ENCODE measurements at places on chromosomes 7 and 10.

DNA sequence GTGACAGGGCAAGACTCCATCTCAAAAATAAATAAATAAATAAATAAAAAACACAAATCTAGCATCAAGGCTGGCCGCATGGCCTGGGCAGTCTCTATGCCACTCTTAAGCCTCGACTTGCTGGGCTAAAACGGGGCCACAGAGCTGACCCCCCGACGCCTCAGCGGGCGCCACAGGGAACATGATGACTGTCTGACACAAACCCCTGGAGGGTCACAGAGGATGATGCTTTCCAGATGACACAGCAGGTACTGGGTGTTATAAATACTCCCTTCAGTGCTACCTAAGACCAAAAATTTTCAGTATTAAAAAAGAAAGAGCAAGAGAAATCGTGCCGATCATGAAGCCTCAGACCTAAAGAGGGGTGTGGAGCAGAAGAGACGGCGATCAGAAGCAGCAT is 176.8 kb downstream of the MAD1L1 start:
- no peak for DNase-seq

DNA sequence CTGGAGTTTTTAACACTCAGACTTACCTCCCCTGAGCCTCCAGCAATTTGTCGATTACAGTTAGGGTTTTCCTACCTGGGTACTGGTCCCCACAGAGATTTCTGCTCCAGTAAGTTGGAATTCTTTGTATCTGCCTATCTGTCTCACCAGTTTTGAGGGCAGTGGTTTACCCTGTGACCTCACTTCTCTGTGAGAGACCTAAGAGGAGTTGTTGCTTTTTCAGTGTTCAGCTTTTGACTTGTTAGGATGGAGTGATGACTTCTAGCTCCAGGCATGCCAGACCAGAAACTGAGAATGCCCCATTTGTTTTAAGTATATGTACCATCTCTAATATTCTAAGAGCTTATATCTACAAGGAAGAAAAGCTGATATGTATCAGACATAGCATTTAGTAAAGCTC is 42.9 kb downstream of the CSGALNACT2 start:
- no peak for DNase-seq

DNA sequence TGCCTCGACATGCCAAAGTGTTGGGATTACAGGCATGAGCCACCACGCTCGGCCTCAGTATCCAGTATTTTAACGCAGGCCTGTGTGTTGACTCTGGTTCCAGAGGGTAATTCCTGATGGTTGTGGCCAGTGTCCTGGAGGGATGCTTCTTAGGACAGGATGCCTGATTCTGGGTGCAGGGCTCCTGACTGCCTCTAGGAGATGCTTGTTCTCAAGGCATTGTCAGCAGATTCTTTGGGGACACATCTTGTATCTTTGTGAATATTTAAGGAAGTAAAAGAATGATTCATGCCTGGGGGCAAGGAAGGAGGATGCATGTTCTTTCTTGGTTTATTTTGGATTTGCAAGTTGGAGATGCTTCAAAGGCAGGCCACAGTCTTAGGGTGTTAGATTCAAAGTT is 2.2 kb downstream of the ZDHHC4 start:
- DNase-seq = peak; percentile 94

GRCh38 chr10:3723766-3724165 is 61.2 kb downstream of the KLF6 start:
- DNase-seq = no peak

DNA sequence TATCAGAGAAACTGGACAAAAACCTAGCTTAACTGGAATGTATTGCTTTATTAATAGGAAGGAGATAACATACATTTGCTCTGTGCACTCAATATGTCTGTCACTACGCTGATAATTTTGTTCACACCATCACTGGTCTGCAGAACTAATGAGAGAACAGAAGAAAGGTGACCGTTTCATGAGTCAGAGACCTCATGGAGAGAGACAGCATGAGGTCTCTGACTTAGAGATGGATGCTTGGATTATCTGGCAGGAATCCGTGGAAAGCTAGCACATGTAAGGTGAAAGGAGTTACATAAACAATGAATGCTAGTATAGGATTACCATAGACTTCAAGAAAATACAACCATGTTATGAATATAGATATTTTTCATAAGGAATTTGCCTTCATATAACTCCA is 947.3 kb downstream of the IPMK start:
- no peak for DNase-seq

- no peak for DNase-seq
Measured at GRCh38 chr10:118266098-118266748, 75.9 kb downstream of the FAM204A start.

DNA sequence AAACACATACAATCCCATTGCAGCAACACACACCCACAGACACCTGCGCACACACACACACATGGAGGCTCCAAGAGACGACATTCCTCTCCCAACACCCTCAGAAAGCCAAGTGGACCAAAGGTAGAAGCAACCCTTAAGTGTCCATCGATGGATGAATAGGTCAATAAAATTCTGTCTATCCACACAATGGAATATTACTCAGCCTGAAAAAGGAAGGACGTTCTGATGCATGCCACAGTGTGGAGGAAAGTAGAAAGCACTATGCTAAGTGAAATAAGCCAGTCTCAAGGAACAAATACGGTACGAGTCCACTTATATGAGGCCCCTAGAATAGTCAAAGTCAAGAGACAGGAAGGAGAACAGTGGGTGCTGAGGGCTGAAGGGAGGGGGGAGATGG is 174.4 kb downstream of the GRID1 start:
- DNase-seq = no peak

DNA sequence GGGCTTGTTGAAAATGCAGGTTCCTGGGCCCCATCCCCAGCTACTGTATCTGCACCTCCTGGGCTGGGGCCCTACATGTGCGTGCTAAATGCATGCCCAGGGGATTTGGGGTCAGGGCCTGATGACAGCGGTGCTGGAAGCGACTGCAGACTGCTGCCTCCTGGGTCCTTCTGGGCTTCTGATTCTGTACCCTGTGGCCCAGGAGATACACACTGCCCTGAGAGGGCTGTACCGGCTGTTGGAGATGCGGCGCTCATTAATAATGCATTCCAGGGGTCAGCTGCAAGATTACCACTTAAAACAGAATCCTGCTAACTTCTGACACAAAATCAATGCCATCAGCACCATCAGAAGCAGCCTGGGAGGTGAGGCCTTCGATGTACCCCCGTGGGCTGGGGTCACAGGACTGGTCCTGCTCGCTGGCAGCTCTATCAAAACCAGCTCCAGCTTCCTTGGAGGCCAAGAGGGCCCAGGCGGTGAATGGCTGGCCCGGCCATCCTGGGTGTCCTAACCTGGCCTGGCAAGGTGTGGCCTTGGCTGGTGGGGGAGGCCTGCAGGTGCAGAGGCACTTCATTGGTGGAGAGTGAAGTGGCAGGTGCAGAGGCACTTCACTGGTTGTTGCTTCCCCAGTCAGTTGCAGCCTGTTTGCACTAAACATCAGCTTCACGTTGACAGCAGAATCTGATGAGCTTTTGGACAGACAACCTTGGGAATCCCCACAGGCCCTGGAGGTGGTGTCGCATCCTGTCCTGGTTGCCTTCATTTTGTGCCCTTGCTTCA is 79.2 kb downstream of the GLRX3 start:
- DNase-seq = no peak

DNA sequence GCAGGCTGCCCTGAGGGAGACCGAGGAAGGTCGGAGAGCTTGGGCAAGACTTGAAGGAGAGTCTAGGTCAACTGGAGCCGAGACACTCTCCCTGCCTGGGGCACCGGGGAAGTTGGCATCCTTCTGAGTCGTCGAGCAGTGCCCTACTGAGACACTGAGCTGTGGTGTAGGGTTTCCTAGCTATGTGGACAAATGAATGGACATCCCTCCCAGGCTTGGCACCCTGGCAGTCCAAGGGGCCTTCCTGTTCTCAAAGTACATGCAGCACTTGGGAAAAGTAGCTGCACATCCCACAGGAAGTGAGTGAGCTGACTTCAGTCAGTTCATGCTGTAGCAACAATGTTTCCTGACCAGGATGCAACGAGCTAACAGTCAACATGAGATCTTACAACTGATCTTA is 57.2 kb upstream of the INPP5A start:
- no peak for DNase-seq

- no peak for DNase-seq
Measured at GRCh38 chr7:72334698-72335097, 77.4 kb downstream of the CALN1 start.

DNA sequence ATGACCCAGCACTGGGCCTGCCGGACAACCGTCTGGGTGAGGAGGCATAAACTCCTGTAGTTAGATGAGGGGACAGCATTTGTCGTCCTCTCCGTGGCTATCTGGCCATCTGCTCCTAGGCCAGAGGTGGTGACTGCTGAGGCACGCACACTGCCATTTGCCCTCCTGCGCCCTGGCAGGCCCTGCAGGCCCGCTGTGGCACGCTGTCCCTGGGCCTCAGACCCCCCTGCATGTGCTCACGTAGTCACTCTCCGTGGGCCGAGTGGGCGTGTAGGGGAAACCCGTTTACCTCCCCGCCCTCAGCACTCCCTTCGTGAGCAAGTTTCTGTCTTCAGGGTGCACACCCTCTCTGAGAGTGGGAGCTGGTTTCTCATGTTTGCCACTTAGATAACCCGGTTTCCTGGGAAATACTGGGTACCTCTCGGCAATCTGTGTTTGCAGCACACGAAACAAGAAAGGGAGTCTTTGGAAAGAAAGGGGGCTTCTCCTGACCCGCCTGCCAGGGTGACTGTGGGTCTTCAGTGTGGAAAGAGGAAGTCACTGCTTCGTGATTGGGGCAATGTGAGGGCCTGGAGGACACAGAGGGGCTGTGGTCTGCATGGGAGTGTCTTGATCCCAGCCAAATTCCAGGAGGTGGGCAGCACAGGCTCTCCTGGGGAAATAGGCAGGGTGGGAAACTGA is 10.8 kb downstream of the ADAMTS14 start:
- DNase-seq = peak; percentile 36

DNA sequence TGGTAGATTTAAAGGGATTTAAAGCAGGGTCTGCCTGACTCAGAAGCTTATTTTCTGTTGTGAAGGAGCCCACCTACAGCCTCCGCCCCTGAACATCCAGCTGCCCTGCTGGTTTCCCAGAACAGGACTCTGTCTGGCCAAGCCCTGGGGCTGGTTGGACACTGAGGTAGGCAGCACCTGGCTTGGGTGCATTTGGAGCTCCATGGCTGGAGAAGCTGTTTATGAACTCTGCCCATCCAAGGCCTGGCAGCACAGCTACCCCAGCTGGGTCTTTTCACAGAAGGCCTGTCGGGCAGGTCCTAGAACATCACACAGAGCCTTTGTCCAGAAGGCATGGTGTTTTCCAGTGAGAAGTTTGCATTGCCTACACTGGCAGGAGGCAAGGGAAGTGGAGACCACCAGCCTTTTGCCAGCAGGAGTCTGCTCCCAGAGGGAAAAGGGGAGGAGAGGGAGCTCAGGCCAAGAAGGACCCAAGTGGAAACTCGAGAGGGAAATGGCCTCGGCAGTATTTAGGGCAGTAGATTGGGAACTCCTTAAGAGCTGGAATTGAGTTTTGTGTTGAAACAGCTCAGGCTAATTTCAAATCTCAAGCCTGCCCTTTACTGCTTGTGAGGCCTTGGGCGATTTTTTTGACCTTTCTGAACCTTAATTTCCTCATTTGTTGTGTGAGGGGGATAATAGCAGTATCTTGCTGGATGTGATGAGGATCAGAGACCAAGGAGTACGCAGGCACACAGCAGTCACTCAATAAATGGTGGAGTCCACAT is 12.3 kb upstream of the PDCD4 start:
- DNase-seq = no peak

- DNase-seq = no peak
Measured at GRCh38 chr10:57723305-57723704, 544.4 kb downstream of the IPMK start.

- DNase-seq = no peak
Measured at GRCh38 chr10:110324201-110324804, 19.6 kb upstream of the SMNDC1 start.

DNA sequence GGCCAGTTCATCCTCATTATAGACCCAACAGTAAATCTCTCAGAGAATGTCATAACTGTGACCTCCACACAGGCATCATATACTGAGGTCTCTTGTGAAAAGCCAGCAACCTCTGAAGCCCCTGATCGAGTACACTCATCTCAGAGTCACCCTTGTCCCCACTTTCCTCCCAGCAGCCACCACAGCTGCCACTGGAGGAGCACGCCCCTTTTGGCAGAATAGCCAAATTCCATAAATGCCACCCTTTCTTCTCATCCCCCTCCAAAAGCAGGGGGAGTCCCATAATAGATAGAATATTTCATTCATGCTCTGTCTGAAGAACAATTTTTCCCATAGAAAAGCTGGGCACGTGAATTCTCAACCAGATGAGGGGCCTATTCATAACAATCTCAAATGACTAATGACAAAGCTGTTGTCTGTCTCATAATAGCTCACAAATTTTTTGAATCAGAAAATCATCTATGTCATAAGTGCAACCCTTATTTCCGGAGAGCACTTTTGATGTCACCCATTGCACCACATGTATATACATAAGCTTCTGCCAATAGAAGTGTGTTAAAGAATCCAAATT is 47.4 kb downstream of the SGMS1 start:
- DNase-seq = no peak

DNA sequence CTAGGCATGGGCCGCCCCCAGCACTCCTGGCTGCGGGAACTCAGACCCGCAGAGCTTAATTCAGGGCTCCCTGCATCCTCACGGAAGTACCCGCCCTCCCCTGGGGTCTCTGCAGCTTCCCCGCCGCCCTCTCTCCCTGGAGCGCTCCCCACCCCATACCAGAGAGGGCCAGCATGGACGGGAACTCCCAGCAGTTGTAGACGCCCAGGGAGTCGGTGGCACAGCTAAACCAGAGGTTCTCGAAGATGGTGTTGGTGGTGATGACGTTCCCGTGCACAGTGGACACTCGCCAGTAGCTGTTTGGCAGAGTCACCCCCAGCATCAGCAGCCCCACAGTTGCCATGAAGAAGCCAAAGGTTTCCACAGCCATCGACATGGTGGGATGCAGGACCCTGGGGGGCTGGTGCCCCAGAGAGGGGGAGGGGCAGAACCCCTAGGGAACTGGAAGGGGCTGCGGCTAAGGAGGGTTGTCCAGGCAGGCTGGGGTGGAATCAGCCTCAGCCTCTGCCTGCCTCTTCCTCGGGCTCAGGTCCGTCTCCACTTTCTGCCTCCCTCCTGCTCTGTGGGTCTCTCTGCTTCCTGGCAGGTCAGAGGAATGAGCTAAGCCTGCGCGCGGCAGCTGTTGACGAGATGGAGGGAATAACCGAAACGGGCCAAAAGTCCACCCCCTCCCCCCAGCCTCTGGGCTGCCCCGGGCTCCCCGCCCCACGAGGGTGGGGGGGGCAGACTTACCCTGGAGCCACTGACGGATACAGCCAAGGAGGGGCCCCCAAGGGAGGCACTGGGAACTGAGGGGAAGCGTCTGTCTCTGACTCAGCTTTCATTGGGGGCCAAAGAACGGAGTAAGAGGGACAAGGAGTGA is at the start of gene CLDN15:
Gene CLDN15, minus strand, starts transcription at position 597 of the 862 bp plus-strand sequence. Its CDS starts 221 bp downstream, at position 376.
- no peak for DNase-seq

DNA sequence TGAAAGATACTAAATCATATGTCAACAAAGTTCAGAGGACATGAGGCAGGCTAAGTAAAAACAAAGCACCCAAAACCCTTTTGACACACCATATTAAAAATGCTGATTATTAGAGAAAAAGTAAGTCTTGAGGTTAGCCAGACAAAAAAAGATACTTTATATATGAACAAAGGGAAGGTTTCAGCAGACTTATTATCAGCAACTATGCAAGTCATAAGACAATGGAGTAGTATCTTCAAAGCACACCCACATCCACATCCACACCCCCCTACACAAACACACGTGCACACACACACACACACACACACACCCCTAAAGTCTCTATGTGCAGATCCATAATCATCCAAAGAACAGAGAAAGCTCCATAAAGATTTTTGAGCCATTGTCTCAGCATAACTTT is 1373.9 kb upstream of the CELF2 start:
- DNase-seq = no peak

GRCh38 chr10:109996225-109996624 is 11.6 kb upstream of the ADD3 start:
- peak; percentile 79 for DNase-seq

GRCh38 chr7:14289957-14290356 is 300.5 kb upstream of the ETV1 start:
- DNase-seq = no peak

Data from MV-4-11 (cell line).